ENCODE measurements at places on chromosomes 7 and 10.
A peak's percentile ranks its signal among the peaks of the same experiment; 100 is the strongest.

DNA sequence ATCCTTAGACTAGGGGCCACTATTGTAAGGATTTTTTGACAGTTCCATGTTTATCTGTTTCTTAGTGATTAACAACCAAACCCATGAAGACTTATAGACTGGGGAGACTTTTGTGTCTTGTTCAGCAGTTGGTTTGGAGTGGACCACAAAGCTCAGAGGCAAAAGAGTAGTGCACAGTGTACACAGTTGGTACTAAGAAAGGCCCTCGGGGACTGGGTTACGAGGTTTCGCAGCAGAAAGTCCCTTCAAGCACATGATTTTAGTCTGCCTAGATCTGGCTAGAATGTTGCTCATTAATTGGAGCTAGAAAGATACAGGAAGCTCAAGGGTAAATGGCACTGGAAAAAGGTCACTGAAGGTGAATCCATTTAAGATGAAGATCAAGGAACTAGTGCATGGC, 35.4 kb downstream of the CDK14 start:
- DNase-seq, result no peak

DNA sequence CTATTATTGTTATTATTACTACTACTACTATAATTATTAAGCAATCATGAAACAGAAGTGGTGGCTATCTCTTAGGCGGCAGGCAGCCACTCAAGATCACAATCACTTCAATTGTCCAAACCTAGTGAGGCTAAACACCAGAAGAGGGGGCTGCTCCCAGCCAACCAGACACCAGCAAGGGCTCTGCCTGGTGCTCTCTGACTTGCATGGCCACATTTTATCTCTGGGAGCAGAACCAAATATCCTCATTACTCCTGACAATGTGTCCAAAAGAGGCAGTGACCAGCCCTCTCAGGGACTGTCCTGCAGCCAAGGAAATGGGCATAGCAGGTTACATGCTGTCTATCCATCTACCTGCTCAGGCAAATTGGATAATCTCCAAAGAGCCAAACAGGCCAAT, 187.4 kb upstream of the PDE1C start:
- no peak for DNase-seq

GRCh38 chr10:94725871-94726270, 36.6 kb upstream of the CYP2C19 start:
- DNase-seq, result no peak

- DNase-seq, result no peak
These were observed 330.7 kb downstream of the ELMO1 start for GRCh38 chr7:37118004-37118403.

DNA sequence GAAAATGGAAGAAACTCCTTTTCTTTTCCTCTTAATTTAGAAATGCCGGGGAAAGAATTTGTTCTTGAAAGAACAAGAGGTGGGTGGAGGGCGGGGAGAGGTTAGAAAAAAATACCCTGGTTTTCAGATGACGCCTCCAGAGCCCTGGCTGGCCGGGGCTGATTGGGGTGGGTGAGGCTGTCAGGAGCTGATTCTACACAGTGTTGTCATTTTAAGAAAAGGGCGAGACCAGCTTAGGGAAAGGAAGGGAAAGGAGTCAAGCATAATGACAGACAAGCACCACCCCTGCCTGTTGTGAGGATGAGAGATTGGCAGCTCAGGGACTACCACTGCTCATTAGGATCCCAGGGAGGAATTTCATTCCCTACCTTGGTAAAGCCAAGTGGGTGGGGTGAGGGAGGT, 9.9 kb upstream of the FAM180A start:
- no peak for DNase-seq

GRCh38 chr7:129728875-129729467, 117.5 kb downstream of the NRF1 start:
- DNase-seq, result no peak

GRCh38 chr7:25707768-25708620, 444.0 kb upstream of the NFE2L3 start:
- DNase-seq, result no peak

- no peak for DNase-seq
These were observed 1.6 kb upstream of the NKX2-3 start for GRCh38 chr10:99531026-99531695.

DNA sequence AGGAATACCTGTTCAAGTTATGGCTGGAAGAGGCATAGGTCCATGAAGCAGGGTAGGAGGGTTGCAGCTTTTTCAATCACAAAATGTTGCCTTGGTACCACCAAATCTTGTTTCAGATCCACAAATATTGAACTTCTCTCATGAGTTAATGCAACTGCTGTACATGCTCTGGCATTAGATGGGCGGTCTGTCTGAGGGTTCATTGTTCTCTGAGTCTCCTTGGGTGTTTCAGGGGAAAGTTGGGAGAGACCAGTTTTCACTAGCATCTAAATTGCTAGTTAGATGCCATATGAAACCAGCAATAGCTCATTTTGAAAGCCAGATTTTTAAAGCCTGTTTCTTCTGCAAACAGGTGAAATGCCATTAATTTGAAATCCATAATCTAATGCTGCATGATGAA, 27.8 kb upstream of the ELMO1 start:
- DNase-seq, result no peak

- no peak for DNase-seq
These were observed 2.0 kb downstream of the PLCE1 start for GRCh38 chr10:93995598-93996271.

DNA sequence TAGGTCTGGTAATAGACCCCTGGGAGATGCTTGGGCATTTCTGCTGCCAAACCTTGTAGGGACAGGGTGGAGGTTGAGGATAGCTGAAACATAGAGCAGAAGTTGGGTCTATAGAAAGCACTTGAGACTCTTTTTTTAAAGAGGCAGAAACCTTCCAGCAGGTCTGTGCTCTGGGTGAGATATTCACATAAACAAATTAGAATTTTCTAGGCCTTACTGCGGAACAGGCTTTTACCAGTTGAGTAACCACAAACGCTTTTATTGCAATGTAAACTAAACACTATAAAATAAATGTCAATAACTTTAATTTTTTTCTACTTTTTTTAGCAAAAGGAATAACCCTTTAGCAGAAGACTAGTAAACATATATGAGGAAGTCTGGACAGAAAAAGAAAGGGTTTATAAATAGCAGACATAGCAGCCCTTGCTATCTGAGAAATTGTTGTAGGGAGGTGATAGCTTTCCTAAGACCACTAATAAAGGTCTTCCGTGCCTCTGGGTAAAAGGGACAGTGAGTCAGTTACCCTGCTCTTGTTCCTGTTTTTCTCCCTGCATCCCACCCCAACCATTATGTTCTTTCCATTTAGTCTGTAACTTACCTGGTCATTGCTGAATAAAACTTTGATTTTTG, 38.7 kb downstream of the CACNB2 start:
- DNase-seq, result no peak

DNA sequence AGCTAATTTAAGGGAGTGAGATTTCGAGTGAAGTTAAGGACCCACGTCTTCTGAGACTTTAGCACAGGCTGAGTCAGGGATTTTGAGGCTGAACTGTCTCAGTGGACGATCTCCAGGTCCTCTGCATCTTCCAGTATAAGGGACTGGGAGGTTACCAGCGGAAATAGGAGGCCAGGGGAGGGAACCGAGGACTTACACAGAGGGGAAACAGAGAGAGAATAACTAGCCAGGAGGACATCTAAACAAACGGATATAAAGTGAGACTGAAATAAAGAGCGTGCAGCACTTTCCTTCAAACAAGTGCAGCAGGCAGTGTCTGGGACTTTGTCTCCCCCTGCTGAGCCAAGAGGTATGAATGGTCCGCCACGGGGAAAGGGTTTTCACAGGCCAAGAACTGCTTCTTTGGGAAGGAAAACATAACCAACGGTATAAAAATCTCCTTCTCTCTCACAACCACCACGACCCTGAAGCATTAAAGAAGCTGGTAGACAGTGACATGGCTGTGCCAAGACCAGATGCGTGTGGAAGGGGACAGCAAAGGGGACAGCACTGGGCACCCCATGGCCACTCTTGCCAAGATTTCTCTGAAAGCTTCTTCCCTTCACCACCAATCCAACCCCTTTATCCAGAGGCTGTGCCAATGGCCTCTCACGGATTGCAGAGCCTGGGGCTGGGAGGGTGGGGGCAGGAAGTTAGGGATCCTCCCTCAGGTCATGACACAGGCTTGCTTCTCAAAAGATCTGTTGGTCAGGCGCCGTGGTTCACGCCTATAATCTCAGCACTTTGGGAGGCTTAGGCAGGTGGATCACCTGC, 72.0 kb downstream of the SLC37A3 start:
- DNase-seq, result no peak

DNA sequence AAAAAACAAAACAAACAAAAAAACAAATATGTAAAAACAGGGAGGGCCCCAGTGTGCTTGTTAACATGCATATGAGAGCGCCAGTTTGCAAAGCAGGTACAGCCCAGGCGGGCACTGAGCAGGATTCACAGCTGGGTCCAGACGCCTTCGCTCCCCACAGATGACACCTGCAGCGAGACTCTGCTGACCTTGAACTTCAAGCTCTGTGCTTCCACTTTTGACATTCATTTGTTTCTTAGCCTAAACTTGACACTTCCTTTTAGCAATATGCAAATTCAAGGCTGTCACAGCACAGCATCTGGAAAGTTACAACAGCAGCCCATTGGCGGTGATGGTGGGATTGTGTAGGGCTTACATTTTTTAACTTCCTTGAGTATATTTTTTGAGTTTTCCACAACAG, 88.8 kb upstream of the TNS3 start:
- DNase-seq, result no peak

DNA sequence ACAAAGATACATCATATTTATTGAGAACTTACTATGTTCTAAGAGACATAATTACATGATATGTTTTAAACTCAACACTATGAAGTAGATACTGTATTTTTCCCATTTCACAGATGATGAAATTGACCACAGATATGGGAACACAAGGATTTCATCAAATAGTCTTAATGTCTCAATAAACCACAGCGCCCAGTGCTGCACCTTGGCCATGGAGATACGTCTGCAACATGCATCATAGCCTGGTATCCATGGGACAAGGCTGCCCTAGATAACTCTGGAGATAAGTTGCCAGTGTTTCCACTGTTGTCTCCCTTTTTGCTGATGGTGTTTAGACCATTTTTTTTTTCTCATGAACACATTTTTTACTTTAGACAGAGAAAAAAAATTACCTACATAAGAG, 97.5 kb downstream of the GNAT3 start:
- no peak for DNase-seq

DNA sequence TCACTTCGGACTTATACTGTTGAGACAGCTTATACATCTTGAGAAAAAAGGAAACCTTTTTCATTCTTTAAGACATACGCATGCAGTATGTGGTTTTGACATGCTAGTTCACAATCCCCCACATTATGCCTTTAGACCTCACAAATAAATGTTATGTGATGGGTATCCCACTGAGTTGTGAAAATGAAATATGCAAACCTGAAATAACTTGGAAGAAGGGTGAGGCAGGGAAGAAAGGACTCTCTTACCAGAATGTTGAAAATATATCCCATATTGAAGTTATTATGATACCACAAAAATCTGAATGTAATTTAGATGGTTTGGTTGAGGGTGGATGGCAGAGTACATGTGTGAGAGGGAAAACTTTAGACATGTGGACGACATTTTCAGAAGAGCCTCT, 379.8 kb downstream of the BBS9 start:
- DNase-seq, result no peak

DNA sequence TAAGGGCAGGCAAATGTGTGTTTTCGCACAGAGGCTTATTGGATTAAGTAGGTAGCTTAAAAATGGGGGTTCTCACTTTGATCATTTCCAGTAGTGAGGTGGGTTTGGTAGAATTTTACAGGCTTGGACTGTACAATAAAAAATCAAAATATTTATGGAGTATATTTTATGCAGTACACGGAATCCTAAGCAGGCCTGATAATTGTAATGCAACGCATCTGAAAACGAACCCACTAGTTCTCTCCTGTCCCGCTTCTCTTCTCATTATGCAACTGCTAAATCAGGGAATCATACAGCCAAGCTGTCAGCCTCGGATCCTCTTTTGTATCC, 377 bp upstream of the POLR1F start:
- DNase-seq, result no peak

GRCh38 chr7:142835487-142835886, 19.4 kb upstream of the EPHB6 start:
- no peak for DNase-seq

DNA sequence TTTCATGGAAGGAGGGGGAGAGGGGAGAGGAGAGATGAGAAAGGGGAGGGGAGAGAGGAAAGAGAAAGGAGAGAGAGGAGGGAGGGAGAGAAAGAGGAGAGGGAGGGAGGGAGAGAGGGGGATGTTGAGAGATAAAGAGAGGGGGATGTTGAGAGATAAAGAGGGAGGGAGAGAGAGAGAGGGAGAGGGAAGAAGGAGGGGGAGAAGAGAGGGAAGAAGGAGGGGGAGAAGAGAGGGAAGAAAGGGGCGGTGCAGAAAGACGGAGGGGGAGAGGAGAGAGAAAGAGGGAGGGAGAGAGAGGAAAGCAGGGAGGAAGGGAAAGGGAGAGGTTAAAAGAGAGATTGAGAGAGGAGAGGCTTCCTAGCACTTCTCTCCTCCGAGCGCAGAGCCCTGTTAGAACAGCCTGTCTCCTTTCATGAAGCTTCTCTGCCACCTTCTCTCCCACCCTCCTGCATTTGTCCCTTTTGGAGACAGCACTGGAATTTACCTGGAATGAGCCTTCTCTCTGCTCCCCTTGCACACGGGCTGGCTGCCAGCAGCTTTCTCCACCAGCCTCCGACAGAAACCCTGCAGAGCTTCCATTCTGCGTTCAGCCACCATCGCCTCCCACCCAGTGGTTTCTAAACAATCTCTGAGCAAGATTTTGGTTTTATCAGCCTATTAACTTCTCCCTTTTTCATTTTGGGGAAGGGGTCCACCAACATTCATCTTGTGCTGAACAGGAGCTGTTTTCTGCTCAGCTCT, 74.0 kb upstream of the CARD11 start:
- DNase-seq, result no peak

- DNase-seq, result no peak
These were observed 38.2 kb upstream of the SLC26A4 start for GRCh38 chr7:107622429-107622828.

GRCh38 chr7:99579956-99580777, 17.9 kb upstream of the TMEM225B start:
- peak; percentile 58 for DNase-seq

GRCh38 chr7:30977896-30978564, 14.3 kb downstream of the GHRHR start:
- DNase-seq, result peak; percentile 50

- no peak for DNase-seq
These were observed 236.9 kb downstream of the SLC25A13 start for GRCh38 chr7:96084881-96085553.

GRCh38 chr7:17558135-17558534, 259.7 kb downstream of the AHR start:
- DNase-seq, result no peak

- DNase-seq, result no peak
These were observed 159.1 kb upstream of the GDF10 start for GRCh38 chr10:47140761-47141348.

DNA sequence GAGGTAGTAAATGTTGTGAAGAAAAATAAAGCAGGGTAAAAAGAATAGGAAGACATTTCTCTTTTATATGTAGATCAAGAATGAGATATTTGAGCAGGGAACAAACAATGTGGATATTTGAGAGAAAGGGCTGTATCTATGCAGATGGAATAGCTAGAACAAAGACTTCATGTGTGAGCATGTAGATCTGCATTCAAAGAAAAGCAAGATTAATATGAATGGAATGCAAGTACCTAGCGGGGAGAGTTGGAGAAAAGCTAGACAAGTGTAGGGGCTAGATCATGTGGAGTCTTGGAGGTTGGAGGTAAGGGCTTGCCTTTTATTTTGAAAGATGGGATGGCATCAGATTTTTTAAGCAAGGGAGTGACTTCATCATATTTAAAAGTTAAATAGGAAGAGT, 27.1 kb downstream of the SHOC2 start:
- no peak for DNase-seq
